ENCODE measurements at places on chromosomes 7 and 10. TPM values are rescaled to one million over a fixed set of nuclear protein-coding genes. Genes with fewer than 3 reads are reported as not detected.

GFRA1 gene
- total RNA-seq = 8.2 TPM

PRRT4 gene
- 0.91 TPM for total RNA-seq

FFAR4 gene
- not detected for total RNA-seq

PRKCQ gene
- total RNA-seq = 9.8 TPM

GSTO2 gene
- 15.1 TPM for total RNA-seq

MRPS33 gene
- total RNA-seq = 60.0 TPM

LRRD1 gene
- not detected for total RNA-seq

LRIT1 gene
- not detected for total RNA-seq

CRPPA gene
- total RNA-seq = 2.0 TPM

LMOD2 gene
- total RNA-seq = not detected

EVX1 gene
- not detected for total RNA-seq

GRM8 gene
- total RNA-seq = not detected

GPR141 gene
- total RNA-seq = not detected

RELN gene
- total RNA-seq = 17.8 TPM

All from Caki2 (cell line).